NCI-H69 (cell line): ENCODE measurements at places on chromosomes 5 and 9.

DNA sequence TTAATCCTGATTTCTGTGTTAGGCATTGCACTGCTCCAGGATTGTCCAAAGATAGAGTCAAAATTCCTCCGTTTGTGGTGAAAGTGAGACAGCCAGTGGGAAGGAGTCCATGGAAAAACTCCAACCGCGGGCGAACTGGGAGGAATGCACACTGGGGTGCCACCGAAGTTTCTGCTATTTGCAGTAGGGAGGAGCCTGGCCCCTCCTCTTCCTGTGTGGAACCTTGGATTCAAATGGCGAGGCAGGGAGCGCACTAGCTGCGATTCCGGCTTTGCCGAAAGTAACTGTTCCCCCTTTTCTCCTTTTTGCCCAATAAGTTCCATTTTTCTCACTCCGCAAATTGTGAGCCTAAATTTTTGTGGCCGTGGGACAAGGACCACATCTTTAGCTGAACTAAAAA lies 9.3 kb downstream of the BAAT start:
- DNase-seq = no peak

DNA sequence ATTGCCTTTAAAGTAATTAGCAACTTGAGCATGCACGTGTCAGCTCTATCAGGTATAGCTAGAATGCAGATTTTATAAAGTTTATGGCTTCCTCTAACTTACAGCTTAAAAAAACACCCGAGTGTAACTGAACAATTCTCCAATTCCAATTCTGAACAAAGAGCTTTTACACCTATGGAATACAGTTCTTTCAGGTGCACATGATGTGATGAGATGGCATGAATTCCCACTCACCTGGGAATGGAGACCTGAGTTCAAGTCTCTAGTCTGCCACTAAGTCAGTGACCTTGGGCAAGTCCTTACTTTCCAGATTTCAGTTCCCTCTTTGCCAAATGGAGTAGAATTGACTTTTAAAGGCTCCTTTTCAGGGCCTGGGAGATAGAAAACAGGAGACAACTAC lies 1.8 kb downstream of the ZFAND5 start:
- peak; percentile 58 for DNase-seq

DNA sequence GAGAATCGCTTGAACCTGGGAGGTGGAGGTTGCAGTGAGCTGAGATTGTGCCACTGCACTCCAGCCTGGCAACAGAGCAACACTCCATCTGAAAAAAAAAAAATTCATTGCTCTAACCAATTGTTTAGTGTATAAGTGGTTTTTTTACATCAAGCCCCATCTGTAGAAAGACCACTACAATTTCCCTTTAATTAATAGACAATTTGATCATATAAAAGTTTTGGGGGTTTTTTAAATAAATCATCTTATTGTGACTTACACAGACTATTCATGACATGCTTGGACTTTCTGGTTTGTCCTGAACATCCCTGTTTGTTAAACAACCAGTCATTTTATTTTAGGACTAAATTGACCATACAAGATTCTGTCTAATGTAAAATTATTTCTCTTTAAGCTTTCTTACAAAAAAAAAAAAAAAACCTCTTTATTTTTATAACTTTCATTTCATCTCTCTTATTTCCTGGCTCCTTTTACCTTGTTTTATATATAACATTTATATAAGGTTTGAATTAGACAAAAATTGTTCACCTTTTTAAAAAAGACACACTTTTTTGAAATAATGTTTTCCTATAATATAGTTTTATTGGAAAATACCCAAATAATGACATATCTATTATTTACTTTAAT lies 9.8 kb upstream of the FANCC start:
- no peak for DNase-seq

DNA sequence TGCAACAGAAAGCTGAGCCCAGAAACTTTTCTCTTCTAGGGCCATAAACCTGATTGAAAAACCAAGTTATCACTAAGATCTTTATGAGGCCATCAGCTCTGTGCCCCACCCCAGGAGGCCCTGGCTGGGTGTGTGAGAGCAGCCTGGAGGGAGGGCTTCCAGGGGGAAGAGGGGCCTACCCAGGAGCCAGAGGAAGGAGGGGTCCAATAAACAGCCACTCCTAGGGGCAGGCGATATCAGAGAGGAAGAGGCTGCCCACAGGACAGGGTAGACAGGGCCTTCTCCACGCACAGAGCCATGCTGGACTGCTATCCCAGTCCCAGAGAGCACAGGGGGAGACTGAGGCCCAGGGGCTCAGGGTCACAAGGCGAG lies 4.5 kb upstream of the CDX1 start:
- no peak for DNase-seq

GRCh38 chr5:14038341-14038959 lies 94.0 kb upstream of the DNAH5 start:
- peak; percentile 51 for DNase-seq

DNA sequence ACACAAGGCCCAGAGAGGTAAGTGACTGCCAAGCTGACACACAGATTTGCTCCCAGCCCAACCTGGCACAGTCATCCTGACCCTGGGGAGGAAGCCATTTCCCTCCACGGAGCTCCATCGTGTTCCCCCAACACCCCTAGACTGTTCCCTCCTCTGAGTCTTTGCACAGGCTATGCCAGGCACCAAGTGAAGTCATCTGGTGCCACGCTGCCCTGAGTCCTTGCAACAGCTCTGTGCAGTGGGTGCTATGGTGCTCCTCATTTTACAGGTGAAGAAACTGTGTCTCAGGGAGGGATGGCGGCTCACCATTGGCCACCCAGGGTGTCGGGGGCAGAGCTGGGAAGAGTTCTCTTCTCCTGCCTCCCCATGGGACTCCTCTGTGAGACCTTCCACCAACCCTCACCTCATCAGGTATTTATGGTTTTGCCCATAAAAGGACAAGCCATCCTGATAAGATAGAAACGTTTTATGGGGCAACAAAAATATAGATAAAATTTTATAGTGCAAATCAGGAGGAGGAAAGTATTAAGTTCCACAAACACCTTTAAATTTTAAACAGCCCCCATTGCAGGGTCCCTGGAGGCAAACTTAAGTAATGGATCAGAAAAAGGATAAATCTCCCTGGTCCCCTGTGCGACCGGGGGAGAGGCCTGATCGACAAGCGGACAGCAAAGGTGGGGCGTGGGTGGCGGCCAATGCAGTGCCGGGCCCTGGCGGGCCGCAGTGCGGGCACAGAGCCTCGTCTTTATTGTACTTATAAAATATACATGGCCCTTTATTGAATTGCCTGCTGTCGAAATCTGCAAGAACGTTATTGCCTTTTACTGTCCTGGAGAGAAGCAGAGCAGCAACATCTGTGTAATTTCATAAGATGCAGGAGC lies 50.2 kb upstream of the ZBTB43 start:
- no peak for DNase-seq

DNA sequence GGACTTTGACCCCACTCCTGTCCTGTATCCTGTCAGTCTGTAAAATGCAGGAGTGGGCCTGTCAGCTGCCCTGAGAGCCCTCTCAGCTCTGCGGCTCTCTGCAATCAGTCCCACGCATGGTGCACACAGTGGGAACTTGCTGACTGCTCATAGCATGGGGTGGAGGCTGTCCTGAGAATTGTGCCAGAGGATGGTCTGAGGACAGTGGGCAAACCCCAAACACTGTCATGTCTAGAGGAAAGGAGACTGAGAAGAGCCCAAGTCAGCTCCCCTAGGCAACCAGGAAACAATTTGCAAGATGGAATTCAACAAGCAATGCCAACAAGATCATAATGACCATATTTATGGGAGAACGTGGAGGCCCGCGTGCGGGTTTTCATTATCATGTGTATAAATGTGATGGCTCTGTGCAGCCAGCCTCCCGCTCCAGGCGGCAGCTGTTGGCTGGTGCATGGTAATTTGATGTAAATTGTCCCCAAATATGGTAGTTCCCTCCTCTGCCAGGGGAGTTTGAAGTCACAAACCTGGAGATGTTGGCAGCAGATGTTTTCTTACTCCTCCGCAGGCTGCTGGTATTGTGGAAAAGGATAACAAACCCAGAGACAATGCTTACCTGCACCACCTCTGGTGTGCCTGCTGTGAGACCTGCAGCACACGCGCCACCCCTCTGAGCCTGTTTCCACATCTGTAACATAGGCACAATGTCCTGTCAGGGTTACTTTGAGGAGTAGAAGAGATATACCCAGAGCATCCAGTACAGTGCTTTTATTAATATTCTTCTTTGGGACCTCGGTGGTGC lies 39.8 kb upstream of the ALDH1B1 start:
- peak; percentile 95 for DNase-seq

GRCh38 chr9:7770111-7770510 lies 29.5 kb downstream of the DMAC1 start:
- peak; percentile 13 for DNase-seq

DNA sequence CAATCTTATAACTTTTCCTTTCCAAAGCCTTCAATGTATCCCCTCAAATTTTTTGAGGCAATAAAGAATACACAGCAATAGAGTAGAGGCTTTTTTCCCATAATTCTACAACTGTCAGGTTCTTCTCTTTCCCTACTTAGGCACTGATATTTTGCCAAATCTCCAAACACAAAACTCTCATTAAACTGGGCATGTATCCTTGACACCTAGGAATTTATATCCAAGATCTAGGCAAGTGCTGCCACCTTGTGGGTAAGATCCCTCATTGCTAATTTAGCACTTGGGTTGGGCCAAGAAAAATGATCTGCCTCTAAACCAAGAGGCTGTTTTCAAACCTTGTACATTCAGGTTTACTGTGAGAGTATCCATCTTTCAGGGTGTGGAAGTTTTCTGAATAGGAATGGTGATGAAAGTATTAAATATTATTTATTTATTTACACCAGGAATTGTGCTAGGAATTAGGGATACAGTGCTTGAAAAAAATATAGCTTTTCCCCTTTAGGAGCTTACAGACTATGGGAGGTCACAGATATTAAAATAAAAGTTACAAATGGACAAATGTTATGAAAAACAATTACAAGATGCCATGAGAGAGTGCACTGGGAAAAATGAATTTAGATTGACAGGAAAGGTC lies 17.6 kb downstream of the TSTD2 start:
- peak; percentile 77 for DNase-seq

DNA sequence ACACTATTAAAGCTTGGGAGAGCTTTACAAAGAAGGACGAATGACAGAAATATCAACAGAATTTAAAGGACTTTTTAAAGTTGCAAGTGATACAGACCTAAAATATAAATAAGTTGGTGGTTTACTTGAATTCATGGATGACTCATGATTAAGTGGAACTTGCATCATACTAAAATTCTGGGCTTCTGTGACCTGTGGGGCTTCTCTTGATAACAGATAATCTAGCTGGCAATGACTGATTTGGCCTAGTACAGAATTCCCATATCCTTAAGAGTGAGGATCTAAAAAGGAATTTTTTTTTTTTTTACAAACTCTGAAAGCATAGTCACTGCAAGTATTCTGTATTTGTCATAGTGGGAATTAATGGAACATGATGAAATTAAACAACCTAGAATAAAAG lies 543.7 kb upstream of the SGCD start:
- no peak for DNase-seq

- no peak for DNase-seq
Measured at GRCh38 chr5:51622161-51622790, 239.0 kb downstream of the ISL1 start.

- DNase-seq = no peak
Measured at GRCh38 chr5:57983426-57983825, 476.5 kb downstream of the PLK2 start.

- DNase-seq = no peak
Measured at GRCh38 chr9:138067613-138068367, 190.2 kb downstream of the CACNA1B start.

GRCh38 chr5:179716286-179716685 lies 16.3 kb upstream of the MAML1 start:
- DNase-seq = no peak

DNA sequence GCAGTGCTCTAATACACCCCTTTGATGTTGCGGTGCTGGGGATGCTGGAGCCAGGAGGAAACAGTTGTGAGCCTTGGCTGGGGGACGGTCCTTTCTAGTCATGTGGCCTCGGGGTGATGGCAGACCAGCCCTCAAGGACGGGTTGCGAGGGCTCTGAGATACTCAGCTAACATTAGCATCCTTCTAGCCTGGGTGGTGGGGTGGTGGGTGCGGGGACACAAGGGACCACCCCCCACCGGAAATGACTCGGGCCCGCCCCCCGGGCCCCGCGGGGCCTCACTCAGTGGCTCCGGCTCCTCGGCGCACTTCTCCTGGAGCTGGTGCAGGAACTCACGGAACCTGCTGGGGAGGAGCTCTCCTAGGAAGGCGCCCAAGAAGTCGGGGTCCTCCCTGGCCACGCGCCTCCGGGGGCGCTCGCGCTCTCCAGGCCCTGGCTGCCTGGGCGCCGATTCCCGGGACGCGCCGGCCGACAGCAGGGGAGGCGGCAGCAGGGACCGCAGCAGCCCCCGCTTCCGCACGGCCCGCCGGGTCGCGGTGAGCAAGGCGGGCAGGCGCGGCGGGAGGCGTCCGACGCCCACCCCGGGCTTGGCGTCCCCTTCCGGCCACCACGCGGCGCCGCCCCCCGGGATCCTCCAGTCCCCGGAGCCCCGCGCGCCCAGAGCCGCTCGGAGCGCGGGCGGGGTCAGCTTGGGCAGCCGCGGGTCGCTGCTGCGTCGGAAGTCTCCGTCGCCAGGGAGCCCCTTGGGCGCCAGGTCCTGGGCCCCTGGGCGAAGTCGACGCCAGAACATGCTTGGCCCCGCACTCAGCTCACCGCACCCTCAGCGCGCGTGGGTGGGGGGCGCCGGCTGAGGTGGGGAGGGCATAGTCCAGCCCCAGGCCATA lies 873 bp downstream of the C9orf50 start:
- DNase-seq = peak; percentile 56

GRCh38 chr9:71752352-71752751 lies 16.0 kb downstream of the CEMIP2 start:
- no peak for DNase-seq

DNA sequence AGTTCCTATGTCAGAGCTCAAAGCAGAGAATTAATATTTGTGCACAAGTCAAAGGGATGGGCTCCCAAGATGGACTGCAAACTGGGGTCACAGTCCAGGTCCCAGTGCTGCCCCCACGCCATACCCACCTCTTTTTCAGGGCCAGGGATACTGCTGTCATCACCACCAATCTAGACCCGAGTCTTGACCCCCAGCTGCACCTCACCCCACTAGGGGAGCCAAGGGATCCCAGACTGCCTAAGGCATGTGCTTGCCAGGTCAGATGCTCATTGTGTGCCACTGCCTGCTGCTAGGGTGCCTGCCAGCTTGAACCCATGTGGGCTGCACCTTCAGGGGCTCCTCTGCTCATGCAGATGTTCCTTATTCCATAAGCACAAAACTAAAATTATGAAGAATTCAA lies 215.6 kb upstream of the NREP start:
- no peak for DNase-seq

GRCh38 chr9:68747043-68747533 lies 42.0 kb downstream of the PIP5K1B start:
- DNase-seq = no peak

- peak; percentile 99 for DNase-seq
Measured at GRCh38 chr9:15182101-15182551, 124.9 kb downstream of the TTC39B start.

- DNase-seq = peak; percentile 44
Measured at GRCh38 chr5:117455236-117456233, 880.9 kb upstream of the SEMA6A start.

DNA sequence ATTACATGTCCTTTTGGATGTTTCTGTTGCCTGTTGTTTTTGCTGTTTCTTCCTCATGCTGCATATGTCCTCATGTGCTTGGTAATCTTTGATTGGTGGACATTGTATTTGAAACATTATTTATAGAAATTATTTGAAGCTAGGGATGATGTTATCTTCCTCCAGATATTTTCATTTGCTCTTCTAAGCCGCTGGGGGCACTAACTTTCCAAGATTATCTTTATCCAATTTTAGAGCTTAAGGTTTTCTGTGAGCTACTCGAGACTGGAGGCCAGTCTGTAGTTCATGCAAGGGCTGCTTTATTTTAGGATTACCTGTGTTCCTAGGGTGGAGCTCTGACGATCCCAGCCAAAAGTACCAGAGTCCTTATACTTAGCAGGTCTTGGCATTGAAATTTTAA lies 40.9 kb downstream of the STX17 start:
- DNase-seq = no peak
